Activated gamma-delta T cell (primary cell): ENCODE measurements at places on chromosomes 3 and 15.

DNA sequence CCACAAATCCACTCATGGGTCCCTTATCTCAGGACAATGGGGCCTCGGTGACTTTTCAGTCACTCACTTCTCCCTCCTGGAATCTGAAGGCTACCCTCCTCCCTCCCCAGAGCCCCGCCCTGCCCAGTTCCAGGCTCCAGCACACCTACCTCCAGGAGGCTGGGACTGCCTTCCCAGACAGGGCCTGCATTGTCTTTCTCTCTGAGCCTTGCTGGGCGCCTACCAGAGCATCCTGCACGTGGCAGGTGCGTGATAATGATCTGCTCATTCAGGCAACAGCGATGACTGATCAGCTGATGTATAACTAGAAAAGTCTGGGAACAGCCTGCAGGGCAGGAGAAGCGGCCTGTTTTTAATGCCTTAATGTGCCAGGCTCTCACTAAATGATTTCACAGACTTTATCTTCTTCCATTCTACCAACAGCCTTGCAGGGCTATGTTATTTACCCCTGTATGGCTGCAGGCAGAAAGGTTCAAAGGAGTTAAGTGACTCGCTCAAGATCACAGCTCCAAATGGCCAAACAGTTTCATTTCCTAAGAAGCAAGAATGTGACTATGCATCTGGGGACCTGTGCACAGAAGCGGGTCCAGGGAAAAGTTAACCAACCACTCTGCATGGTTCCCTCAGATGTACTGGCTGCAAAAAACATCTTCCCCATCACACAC, 6.3 kb downstream of the ADAMTS17 start:
- no peak for DNase-seq

DNA sequence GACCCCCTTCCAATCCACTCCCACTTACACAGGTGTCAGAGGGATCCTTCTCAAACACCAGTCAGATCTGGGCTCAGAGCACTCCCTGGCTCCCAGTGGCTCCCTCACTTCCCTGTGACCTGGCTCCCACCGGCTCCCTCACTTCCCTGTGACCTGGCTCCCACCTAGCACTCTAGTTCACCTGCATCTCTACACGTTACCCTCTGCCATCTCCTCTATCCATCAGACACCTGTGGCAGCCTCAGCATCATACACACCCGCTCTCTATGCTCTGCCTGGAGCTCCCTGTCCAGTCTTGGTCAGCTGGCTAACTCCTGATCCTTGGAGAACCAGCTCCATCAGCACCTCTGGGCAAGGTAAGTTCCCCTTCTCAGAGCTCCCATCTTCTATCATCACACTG, 5.6 kb downstream of the RPP25 start:
- DNase-seq, result no peak

DNA sequence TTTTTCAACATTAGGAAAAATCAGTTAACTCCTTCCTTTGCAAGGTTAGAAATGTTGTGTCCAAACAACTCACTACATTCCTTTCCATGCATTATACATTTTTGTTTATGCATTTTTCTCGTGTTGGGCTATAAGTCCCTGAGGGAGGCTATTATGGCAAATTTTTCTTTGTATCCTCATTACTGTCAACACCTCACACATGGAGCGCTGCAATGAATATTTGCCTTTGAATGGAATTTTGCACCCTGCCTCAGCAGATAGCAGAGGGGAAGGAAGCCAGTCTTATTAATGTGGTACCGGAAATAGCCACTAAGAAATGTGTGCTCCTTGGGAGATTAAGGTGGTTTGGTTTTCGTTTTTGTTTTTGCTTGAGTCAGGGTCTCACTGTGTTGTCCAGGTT, 134.7 kb downstream of the THSD4 start:
- no peak for DNase-seq

DNA sequence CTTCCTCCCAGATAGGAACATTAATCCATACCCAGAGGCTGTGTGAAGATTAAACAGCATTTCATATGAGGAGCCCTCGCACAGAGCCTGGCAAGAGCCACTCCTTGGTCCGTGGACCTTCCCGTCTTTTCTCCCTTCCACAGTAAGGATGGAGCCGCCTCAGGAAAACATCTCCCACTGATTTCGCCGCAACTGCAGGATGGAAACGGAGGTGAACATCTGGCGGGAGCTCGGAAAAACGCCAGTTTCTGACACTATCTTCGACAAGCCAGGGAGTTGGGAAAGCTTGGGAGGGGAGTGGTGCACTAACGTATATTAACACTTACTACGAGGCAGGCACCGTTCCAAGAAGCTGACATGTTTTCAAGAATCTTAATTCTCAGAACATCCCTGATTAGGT, 157.9 kb downstream of the XXYLT1 start:
- no peak for DNase-seq

DNA sequence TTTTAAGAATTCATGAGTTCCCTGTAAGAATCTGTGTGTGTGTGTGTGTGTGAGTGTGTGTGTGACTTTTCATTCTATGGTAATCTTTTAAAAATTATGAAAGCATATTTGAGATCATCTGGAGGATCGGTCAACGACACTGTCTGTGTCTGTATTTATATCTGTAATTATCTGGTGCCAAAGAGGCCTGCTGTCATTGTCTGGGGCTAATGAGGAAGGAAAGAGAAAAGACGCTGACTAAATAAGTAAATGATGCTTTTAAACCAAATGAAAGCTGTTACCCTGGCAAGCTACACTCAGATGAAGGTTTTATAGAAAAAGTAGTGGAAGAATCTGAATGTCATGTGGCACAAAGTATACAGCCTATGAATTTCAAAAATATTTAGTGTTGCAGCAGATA, 439.8 kb downstream of the RBMS3 start:
- no peak for DNase-seq

GRCh38 chr3:31958701-31959152, 22.3 kb downstream of the OSBPL10 start:
- DNase-seq, result no peak

DNA sequence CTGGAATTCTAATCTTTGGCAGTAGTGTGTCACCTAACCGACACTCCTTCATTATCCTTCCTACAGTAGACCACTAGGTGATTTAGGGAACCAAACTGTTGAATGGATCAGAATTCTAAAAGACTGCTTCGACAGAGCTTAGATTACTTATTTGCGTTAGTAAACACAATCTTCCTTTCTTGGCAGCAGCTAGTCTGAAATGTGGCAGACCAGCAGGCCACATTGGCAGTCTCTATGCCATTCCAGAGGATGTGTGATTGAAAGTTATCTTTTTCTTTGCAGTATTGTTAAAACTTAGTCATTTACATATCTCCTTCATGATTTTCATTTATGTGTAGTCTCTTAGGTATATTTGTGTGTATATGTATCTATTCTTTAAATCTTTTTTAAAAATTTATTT, 23.6 kb downstream of the MBNL1 start:
- no peak for DNase-seq

GRCh38 chr3:30952786-30953185, 58.3 kb upstream of the GADL1 start:
- DNase-seq, result no peak

DNA sequence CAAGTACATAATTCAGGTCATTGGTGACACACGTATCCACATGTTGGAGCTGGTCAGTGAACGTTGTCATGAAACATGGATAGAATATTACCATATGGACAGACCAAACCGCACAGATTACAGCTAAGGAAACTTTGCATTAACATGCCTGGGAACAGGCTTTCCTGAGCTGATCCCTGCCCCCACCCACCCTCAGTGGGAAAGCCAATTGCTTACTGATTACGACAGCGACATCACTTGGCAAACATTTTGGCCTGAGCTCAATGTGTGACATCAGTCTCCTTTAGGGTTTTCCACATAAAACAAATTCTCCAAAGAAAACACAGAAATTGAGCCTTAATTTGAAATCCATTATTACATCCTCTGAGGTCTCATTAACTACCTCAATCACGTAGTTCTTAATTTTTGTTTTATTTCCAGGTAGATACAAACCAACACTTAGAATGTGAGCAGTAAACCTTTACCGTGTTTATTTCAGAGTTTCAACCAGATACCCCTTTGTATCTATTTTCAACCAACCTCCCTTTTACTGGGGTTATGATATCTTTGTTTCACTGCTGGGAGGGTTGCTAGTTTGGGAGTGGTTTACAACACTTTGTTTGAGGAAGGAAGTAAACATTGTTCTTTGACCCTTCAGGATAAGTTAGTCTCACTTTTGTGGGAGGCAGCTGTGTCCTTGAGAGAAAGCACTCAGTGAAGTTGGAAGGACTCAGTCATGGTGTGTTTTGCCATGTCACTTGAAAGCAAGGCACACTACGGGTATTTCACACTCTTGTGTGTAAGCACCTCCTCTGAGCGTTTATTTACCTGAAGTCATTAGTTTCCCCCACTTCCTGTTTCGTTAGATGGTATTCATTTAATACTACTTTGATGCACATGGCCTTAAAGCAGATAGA, 103.1 kb downstream of the CMSS1 start:
- DNase-seq, result no peak

GRCh38 chr3:135127946-135128470, 332.9 kb downstream of the EPHB1 start:
- no peak for DNase-seq

GRCh38 chr3:186724911-186725310, 7.8 kb downstream of the KNG1 start:
- DNase-seq, result no peak

DNA sequence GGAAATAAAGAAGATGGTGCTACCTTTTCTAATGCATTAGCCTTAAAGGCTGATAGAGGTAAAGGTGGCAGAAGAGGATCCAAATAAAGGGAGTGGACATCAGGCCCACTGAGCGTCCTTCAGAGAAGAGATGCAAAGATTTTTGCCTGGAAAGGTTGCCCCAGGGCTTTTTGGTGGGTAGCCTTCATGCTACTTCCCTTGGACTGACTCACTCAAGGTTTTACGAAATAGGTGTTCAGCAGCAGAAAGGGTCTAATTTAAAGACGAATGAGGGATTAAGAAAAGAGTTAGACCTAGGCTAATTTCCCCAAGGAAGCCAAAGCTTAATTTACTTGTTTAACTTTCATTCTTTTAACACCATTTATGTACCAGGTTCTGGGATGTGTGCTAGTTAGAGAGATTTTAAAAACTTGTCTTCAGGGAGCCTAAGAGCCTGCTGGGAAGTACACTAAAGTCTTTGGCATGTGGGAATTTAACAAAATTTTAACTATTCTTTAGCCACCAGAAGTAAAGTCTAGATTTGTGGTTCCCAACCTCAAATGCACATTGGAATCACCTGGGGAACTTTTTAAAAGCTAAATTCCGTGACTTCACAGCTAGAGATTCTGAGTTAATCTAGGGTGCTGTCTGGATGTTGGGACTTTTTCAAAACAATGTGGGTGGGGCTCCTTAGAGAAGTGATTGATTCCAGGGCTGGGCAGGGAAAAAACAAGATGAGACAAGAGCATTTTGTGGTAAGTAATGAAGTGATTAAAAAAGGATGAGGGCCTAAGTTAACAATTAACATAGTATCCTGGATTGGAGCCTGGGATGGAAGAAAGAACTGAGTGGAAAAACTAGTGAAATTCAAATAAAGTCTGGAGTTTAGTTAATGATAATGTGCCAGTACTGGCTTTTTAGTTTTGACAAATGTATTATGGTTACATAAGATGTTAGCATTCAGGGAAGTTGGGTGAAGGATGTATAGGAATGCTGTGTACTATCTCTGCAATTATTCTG, 3.4 kb downstream of the IL20RB start:
- no peak for DNase-seq

- DNase-seq, result no peak
Measured at GRCh38 chr15:67178569-67179210, 75.8 kb downstream of the AAGAB start.

DNA sequence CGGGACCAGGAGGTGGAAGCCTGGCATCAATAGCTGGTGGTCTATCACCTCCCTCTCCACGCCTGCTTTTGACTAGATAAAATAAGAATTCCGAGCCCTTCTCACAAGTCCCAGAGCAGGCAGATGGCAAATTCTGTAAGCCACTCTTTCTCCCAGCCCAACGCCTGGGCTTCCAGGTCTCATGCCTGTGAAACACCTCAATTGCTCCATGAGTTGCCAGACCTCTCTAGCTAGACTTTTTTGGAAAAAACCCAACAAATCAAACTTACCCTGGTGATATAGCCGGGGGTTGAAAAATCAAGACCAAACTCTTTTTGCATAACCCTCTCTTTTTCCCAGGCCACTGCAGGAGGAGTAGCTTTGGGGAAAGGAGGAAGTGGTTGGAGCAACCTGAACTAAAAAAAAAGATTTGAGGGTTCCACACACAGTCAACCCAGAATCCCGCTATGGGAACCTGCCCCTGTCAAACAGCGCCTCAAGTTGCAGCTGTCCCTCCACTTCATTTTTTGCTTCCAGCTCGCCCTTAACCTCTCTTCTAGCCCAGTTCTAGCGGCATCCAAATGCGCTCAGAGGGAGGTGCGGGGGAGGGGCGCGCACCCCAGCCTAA, 7.0 kb downstream of the BHLHE40 start:
- DNase-seq, result no peak

DNA sequence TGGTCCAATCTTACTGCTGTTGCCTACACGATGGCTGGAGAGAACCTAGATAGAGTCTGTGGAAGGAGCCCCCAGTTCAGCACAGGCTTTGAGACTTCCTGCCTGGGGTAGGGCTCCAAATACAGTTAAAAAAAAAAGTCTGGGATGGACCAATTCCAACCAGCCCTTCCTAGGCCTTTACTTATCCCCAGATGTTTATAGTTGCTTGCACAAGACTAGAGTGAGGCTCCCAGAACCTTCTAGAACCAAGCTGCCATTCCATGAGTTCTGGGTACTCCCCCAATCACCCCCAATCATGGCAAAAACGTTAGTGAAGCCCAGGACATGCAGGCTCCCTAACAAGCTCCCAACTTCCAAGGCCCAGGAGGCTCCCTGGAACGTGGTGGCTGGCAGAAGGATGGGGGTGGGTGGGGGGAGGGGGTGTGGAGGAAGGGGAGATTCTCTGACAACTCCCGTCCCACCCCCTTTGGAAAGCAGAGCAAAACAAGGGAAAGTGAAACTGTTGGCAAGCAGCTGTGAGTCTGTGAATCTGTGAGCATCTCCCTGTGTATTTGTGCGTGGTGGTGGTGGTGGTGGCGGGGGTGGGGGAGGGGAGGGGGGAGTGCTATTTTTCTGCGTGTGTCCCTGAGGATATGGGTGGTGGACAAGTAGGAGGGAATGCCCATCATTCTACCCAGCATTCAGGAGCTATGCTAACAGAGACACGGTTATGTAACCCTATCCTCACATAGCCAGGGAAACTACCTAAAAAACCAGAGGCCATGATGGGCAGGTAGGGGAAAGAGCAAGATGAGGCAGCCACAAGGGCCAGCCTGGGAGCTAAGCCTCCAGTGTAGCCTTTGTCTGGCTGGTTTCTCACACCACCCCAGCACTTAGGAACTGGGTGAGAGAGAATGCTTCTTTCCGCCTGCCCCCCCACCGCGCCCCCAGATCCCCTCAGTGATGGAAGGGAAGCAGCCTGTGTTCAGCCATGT, 2.0 kb downstream of the MST1R start:
- no peak for DNase-seq
